Mesendoderm (in vitro differentiated cells): ENCODE measurements at places on chromosomes 4 and X.
A peak's percentile ranks its signal among the peaks of the same experiment; 100 is the strongest.

- no peak for DNase-seq
Measured at GRCh38 chr4:182745237-182745636, 171.9 kb downstream of the DCTD start.

DNA sequence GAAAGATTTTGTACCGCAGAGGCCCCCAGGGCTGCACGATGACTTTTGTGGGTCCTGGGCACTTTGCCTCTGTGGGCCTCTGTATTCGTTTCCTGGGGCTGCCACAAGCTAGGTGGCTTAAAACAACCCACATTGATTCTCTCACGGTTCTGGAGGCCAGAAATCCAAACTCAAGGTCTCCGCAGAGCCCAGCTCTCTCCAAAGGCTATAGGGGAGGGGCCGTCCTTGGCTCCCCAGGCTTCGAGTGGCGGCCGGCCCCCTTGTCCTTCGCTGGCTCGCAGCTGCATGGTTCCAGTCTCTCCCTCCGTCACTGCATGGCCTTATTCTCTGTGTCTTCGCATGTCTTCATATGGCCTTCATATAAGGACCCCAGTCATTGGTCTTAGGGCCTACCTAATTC lies 241.2 kb downstream of the EVC2 start:
- no peak for DNase-seq

GRCh38 chr4:108359986-108360681 lies 191.4 kb upstream of the LEF1 start:
- DNase-seq = peak; percentile 90

DNA sequence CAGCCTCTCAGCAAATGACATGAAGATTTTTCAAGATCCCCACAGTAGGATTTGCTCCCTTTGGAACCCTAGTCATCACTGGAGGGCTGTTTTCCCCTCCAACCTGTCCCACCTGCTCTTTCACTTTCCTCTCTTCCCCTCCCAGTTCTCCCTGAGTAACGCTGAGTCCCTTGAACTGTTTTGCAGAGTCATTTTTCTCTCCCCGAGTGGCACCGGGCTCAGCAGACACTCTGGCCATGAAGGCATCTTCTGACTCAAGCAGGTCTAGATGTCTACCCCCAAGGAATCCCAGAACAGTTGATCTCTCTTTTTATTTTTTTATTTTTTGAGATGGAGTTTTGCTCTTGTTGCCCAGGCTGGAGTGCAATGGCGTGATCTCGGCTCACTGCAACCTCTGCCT lies 52.2 kb downstream of the HTRA3 start:
- DNase-seq = no peak

DNA sequence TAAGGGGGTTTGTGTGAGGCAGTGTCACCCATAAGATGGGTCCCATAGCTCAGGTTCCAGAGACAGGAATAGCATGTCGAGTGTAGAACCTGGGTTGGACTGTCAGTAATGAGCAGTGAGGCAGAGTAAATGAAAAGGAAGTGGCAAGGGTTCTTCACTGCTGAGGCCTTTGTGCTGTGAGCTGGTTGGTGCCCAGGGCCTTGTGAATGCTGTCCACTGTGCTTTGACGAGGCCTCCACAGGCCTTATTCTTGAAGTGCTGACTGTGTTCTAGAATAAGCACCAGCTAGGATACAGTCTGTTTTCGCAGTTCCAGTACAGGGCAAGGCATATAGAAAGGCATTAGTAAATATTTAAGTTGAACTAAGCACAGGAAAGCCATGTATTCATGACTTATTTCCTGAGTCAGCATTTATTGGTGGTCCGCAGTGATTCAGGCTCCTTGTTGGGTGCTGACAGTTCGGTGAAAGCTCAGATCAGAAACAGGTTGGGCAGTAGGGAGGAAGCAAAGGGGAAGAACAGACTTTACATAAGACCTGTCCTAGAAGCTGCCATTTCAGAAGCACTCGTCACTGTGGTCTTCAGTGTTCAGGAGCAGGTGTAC lies 25.6 kb upstream of the TADA2B start:
- no peak for DNase-seq

- DNase-seq = peak; percentile 18
Measured at GRCh38 chrX:74923942-74924448, 1.3 kb downstream of the NEXMIF start.
